ENCODE measurements at places on chromosomes 16 and 17.

DNA sequence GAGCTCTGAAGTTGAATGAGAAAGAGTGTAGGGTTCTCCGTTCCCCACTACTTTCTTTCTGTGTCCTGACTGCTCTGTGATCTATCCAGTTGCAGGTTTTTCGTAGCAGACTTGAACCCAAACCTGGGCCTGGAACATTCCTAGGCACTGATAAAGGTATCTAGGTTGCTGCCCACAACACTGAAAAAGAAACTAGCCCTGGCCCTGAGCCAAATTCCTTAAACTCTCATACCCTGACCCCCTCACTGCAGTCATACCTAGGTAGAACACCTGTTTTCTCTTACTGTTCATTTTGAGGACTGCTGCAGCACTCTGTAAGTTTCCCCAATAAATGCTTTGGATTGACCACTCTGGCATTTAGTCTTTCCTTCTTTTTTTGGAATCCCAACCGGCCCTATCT is 5.4 kb downstream of the HYDIN start:
- no peak for DNase-seq

DNA sequence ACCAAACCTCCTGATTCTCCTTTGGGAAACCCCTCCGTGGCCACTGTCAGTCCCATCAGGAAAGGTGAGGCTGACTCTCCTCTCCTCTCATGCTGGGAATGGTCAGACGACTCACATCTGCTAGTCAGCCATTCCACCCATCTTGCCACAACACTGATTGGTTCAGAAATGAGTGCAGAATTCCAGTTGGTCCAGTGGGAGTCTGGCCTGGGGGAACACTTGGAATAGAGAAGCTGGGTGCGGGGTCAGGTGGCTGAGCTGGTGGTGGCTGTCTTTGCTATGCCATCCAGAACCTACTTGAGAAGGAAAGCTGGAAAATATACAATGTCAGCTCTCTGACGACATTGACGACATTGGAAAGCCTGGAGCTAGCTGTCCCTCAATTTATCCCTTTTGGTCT is 23.6 kb upstream of the PLLP start:
- no peak for DNase-seq

DNA sequence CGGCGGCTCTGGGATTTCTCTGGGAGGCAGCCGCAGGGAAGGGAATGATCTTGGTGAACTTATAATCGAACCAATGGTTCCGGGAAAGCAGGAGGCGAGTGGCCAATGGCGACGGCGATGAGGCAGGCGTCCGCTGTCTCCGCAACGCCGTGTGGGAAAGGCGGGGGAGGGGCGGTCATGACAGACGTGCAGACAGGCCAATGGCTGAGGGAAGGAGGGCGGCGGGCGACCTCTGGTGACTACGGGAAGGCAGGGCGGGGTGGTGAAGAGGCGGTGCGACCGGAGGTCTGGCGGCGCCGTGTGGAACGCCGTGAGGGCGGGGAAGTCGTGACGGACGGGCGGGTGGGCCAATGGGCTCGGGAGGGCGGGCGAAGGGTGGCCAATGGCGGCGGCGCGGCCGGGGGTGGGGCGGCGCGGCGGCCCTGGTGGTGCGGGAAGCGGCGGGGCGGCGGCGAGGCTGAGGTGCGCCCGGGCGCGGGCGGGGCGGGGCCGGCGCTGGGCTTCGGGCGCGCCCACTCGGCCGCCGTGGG is at the start of gene RAB40C:
RAB40C (plus strand) TSS at position 409 of the 530 bp plus-strand sequence. CDS start 226 bp downstream, outside the sequence.
- DNase-seq, result peak; percentile 99

DNA sequence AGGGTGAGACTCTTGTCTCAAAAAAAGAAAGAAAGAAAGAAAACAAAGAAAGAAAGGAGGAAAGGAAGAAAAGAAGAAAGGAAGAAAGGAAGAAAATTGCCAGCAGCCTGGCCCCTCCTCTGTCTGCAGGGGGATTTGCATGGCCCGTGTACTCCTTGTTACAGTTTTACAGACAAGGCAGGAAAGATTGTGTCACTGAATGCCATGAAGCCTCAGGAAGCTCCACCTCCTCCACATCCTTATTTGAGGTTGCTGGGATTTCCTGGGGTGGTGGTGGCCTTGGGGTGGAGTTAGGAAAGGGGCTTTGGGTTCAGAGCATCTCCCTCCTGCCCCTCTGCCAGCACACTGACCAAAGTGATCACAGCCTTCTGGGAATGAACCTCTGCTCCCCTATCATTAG is 23.6 kb downstream of the CFAP20 start:
- no peak for DNase-seq

DNA sequence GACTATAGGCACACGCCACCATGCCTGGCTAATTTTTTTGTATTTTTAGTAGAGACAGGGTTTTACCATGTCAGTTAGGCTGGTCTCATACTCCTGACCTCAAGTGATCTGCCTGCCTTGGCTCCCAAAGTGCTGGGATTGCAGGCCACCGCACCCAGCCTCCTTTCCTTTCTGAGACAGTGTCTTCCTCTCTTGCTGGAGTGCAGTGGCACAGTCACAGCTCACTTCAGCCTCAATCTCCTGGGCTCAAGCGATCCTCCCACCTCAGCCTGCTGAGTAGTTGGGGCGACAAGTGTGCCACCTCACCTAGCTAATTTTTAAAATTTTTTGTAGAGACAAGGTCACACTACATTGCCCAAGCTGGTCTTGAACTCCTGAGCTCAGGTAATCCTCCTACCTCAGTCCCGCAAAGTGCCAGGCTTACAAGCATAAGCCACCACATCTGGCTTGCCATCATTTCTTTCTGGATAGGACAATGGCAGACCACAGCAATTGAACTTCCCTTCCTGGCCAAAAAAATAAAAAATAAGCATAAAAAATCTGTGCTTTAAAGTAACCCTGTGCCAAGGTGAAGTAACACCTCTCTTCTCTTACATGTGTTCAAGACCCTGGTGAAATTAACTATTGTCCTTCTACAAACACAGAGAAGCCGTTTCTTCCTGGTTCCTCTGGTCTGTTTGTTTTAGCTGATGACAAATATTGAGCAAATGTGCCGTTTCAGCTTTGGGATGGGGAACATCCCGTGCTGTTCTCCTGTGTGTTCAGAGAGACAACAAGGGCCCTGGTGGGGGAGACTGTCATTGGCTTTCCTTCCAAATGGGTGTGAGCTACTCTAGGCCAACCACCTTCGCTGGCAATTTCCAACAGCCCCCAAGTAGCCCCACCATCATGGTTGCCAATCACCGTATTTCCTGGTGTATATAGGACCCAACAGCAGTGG is 60.2 kb downstream of the EMP2 start:
- no peak for DNase-seq

Measured in neural progenitor cell (in vitro differentiated cells).